Breast epithelium (tissue), 4 donors: ENCODE measurements at places on chromosomes 1 and 21.
A peak's percentile ranks its signal among the peaks of the same experiment; 100 is the strongest.

GRCh38 chr1:118013938-118014337 lies 84.4 kb downstream of the WDR3 start:
- no peak overlapping the region for H3K4me3 ChIP-seq
- H3K36me3 ChIP-seq: no peaks in the 10 kb centered on the region
- no peaks in the 10 kb centered on the region for H3K27me3 ChIP-seq

DNA sequence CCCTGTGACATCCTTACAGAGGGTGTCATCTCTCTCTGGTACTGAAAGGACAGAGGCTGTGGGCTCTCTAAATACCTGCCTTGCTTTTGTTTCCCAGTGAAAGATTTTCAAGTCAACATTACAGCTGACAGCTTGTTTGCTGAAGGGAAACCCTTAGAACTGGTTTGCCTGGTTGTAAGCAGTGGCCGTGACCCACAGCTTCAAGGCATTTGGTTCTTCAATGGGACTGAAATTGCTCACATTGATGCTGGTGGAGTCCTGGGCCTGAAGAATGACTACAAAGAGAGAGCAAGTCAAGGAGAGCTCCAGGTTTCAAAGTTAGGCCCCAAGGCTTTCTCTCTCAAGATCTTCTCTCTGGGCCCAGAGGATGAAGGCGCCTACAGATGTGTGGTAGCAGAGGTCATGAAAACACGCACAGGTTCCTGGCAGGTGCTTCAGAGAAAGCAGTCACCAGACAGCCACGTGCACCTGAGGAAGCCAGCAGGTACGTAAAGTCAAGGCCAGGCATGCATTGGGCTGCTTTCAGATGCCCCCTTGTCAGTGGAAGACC lies 11.8 kb downstream of the CD101 start:
- H3K27me3 ChIP-seq: no peaks in the 10 kb centered on the region
- DNase-seq: peak; percentile 44
- H3K4me3 ChIP-seq: no peak overlapping the region
- no peaks in the 10 kb centered on the region for H3K4me1 ChIP-seq
- H3K27ac ChIP-seq: peak overlapping the region; percentile 56
- no peaks in the 10 kb centered on the region for H3K36me3 ChIP-seq

DNA sequence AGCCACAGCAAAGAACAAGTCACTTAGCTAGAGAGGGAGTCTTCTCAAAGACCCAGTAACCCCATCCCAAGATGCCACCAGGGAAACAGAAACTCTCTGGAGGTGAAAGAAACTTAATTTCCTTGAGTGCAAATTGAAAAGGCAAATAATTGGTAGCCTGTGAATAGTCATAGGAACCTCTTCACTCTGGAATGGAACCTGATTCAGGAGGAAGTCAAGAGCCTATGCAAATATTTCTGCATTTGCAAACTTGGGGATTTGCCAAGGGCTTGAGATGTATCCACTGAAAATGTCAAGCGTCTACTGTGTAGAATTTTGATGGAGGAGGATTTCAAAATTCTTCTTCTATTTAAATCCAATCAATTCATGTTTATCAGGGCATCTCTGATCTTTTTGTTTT lies 5.7 kb downstream of the HIVEP3 start:
- no peaks in the 10 kb centered on the region for H3K27me3 ChIP-seq
- no peak for DNase-seq
- no peak overlapping the region for H3K4me3 ChIP-seq
- no peak overlapping the region for H3K27ac ChIP-seq

- H3K4me3 ChIP-seq: no peak overlapping the region
- no peaks in the 10 kb centered on the region for H3K27me3 ChIP-seq
- H3K36me3 ChIP-seq: no peaks in the 10 kb centered on the region
- no peak overlapping the region for H3K27ac ChIP-seq
- DNase-seq: no peak
These were observed 7.0 kb downstream of the NAV1 start for GRCh38 chr1:201545851-201546492.

GRCh38 chr21:16418642-16419041 lies 688.9 kb downstream of the USP25 start:
- no peaks in the 10 kb centered on the region for H3K27me3 ChIP-seq
- H3K27ac ChIP-seq: peak overlapping the region; percentile 88
- peak overlapping the region; percentile 50 for H3K4me3 ChIP-seq
- no peaks in the 10 kb centered on the region for H3K4me1 ChIP-seq
- DNase-seq: no peak

DNA sequence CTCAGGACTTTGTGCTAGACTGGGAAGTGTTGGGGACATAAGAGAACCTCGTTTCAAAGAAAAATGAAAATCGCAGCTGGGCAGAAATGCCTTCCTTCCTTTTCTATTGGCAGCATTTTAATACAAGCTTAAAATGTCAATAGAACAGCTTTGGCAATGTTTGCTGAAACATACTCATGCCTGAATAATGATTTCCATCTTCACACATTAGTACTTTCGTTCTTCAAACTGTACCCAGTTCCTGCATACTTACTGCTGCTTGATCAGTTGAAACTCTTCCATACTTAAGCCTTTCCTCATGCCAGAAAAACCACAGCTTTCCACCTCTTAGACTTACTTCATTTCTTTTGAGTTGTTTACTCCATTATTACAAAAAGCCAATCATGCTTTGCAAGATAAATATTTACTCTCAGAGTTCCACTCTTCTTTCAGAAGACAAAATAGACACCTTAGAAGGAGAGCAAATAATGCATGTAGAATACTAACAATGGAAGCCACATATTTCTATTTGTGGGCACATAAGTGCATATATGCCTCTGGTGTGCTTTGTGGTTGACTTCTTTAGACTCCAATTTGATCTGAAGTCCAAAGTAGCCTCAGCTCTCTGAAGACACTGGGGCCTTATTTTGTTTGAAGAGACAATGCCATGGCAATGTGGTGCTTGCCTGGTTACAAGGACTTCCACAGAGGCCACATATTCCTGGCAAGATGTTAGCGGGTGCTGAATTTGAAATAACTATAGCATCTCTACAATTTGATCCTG lies 22.7 kb upstream of the CD55 start:
- H3K4me3 ChIP-seq: no peak overlapping the region
- no peaks in the 10 kb centered on the region for H3K4me1 ChIP-seq
- no peaks in the 10 kb centered on the region for H3K36me3 ChIP-seq
- H3K27ac ChIP-seq: peak overlapping the region; percentile 54
- no peak for DNase-seq

DNA sequence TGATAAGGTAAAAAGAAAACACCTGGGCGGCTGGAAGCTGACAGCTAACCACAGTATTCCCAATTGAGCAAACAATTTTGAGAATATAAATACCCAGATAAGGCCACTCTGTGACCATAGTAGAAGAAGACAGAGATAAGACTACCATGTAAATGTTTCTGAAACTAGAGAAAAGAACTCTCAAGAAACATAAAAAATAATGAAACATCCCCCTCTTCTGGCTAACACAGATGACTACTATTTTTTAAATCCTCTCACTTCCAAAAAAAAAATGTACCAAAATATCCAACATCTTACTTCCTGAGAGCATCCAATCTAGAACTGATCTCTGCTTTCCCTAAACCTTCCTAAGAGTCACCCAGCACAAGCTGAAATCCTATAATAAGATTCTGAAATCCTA lies 125.9 kb downstream of the HFM1 start:
- H3K4me3 ChIP-seq: no peak overlapping the region
- H3K27me3 ChIP-seq: no peaks in the 10 kb centered on the region
- no peaks in the 10 kb centered on the region for H3K36me3 ChIP-seq

DNA sequence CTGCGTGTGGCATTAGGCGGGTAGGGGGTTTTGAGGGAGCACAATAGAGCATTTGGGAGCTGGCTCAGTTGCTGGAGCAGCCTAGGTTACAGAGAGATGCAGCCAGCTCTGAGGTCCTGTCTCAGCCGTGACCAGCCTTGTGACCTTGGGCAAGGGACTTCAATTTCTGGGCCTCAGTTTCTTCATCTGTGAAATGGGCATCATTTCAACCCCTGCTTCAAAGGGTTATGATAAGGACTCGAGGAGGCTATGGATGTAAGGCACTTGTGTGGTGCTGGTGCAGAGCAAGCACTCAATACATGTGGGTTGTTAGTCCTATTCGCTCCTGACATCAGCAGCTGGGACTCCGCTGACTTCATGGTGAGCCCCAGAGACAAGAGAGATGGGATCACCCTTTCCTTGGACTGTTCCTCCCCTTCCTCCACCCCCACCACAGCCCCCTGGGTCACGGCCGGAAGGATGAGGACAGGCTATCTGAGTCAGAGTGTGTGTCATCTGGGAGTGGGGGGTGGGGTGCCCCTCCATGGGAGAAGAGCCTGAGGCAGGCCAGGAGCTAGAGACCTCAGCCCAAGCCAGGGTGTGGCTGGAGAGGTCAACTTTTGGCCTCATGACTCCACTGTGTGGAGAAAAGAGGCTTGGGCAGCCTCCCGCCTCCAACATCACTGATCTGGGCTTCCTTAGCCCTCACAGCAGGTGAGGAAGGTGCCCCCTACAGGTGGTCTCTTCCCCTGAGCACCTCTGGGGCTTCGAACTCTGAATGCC lies 71.4 kb upstream of the ZBTB40 start:
- no peak for DNase-seq
- H3K4me1 ChIP-seq: no peaks in the 10 kb centered on the region
- H3K27me3 ChIP-seq: no peaks in the 10 kb centered on the region
- no peaks in the 10 kb centered on the region for H3K36me3 ChIP-seq

- no peak for DNase-seq
- no peaks in the 10 kb centered on the region for H3K36me3 ChIP-seq
- H3K4me3 ChIP-seq: no peak overlapping the region
- H3K4me1 ChIP-seq: peaks cover 19% of the 10 kb centered on the region
These were observed 152.4 kb downstream of the TOMM20 start for GRCh38 chr1:234975941-234976860.

DNA sequence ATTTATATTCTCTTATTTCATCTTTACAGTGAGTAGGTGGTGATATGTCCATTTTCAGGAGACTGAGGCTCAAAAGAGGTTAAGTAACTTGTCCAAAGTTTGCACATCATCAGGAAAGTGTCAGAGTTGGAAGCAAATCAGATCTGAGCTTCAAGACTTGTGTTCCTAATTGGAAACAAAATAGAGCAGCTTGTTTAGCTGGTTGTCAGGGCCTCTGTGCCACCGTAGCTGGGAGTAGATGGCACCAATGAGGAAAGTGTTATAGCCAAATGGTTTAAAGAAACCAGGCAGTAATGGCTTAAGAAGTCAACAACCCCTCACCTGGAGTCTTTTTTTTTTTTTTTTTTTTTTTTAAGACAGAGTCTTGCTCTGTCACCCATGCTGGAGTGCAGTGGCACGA lies 19.7 kb downstream of the AGO1 start:
- no peaks in the 10 kb centered on the region for H3K4me1 ChIP-seq
- peaks cover 11% of the 10 kb centered on the region for H3K36me3 ChIP-seq
- H3K27me3 ChIP-seq: no peaks in the 10 kb centered on the region
- H3K4me3 ChIP-seq: no peak overlapping the region

- DNase-seq: no peak
- H3K27me3 ChIP-seq: no peaks in the 10 kb centered on the region
- no peak overlapping the region for H3K27ac ChIP-seq
These were observed 101.5 kb upstream of the ADGRL2 start for GRCh38 chr1:81699234-81699633.

GRCh38 chr1:245441689-245442088 lies 286.9 kb downstream of the KIF26B start:
- no peaks in the 10 kb centered on the region for H3K4me1 ChIP-seq
- H3K27ac ChIP-seq: no peak overlapping the region
- H3K27me3 ChIP-seq: no peaks in the 10 kb centered on the region
- no peak for DNase-seq
- no peak overlapping the region for H3K4me3 ChIP-seq
- H3K36me3 ChIP-seq: no peaks in the 10 kb centered on the region

DNA sequence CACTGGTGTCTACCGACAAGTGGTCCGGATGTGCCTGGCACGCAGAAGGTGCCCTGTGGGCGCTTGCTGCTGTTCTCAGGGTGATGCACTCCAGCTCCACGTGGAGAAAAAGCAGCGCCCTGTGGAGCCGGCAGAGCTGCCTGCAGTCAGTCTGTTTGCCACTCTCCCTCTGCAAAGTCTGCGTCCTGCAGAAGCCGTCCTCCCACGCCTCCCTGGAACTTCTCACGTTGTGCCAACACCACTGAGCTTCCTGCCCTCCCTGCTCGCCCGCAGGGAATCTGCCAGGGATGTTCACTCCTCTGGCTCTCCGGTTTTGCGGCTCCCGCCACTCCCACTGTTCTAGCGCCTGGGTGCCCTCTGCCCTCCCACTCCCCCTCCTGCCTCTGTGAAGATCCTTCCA lies 19.8 kb upstream of the UBXN10 start:
- DNase-seq: no peak
- H3K4me3 ChIP-seq: no peak overlapping the region
- H3K27me3 ChIP-seq: no peaks in the 10 kb centered on the region
- no peaks in the 10 kb centered on the region for H3K36me3 ChIP-seq
- H3K27ac ChIP-seq: no peak overlapping the region

DNA sequence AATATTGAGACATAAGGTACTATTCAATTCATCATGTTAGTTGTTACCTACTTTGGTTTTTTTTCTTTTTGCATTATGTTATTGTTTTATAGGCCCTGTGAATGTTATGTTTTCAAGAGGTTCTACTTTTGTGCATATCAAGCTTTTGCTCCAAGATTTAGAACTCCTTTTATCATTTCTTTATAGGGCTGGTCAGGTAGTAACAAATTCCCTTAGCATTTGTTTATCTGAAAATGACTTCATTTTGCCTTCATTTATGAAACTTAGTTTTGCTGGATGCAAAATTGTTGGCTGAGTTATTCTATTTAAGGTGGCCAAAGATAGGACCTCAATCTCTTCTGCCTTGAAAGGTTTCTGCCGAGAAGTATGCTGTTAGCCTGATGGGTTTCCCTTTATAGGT lies 21.3 kb upstream of the MAB21L3 start:
- H3K27me3 ChIP-seq: no peaks in the 10 kb centered on the region
- no peaks in the 10 kb centered on the region for H3K4me1 ChIP-seq
- H3K36me3 ChIP-seq: no peaks in the 10 kb centered on the region
- DNase-seq: no peak
- H3K4me3 ChIP-seq: no peak overlapping the region

GRCh38 chr1:225556694-225557093 lies 96.2 kb downstream of the ENAH start:
- H3K4me3 ChIP-seq: no peak overlapping the region
- H3K4me1 ChIP-seq: no peaks in the 10 kb centered on the region
- no peaks in the 10 kb centered on the region for H3K36me3 ChIP-seq
- H3K27ac ChIP-seq: no peak overlapping the region
- no peak for DNase-seq

DNA sequence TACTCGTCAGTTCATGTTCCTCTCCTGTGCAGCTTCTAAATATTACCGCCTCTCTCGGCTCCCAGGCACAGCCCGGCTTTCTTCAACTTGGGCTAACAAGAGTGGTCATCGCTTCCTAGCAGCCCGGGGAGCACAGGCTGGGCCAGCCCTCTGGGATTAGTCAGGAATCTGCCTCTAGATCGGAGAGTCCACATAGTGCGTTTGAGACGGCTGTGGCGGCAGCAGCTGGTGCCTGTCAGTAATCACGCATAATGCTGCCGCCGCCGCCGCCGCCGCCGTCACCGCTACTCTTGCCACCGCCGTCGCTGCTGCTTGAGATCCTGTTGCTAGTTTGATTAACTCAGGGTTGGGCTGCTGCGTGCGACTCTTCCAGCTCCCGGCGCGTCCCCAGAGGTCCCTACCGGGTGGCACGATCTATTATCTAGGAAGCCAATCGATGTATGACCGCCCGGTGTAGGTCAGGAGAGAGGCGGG lies at the start of gene RXRG:
Gene RXRG (minus strand): TSS at position 230 of the 474 bp plus-strand sequence. CDS start 233 bp downstream, outside the sequence.
- H3K36me3 ChIP-seq: no peaks in the 10 kb centered on the region
- H3K4me3 ChIP-seq: peak within 1 kb of the TSS; percentile 30
- H3K27me3 ChIP-seq: peaks cover 30% of the 10 kb centered on the region
- no peak within 1 kb of the TSS for H3K27ac ChIP-seq
- no peak for DNase-seq

GRCh38 chr1:11691302-11691914 lies at the start of gene DRAXIN:
Gene DRAXIN (plus strand): TSS chr1:11691710. CDS start chr1:11706259, 14,549 bp downstream.
- H3K27ac ChIP-seq: no peak within 1 kb of the TSS
- H3K4me3 ChIP-seq: no peak within 1 kb of the TSS
- peaks cover 11% of the 10 kb centered on the region for H3K4me1 ChIP-seq
- peaks cover 31% of the 10 kb centered on the region for H3K27me3 ChIP-seq
- no peaks in the 10 kb centered on the region for H3K36me3 ChIP-seq
